ENCODE measurements at places on chromosomes 4 and X. TPM values are rescaled to one million over a fixed set of nuclear protein-coding genes. Genes with fewer than 3 reads are reported as not detected.

UGT8 gene
- 0.13 TPM for total RNA-seq

CYBB gene
- not detected for total RNA-seq

AREG gene
- total RNA-seq, result 95.8 TPM

ZXDA gene
- total RNA-seq, result 4.8 TPM

KLF8 gene
- total RNA-seq, result 2.2 TPM

DRP2 gene
- total RNA-seq, result 3.1 TPM

UGT2B10 gene
- not detected for total RNA-seq

DDX60 gene
- 7.5 TPM for total RNA-seq

PDCL2 gene
- total RNA-seq, result not detected

YY2 gene
- total RNA-seq, result 1.8 TPM

DNA sequence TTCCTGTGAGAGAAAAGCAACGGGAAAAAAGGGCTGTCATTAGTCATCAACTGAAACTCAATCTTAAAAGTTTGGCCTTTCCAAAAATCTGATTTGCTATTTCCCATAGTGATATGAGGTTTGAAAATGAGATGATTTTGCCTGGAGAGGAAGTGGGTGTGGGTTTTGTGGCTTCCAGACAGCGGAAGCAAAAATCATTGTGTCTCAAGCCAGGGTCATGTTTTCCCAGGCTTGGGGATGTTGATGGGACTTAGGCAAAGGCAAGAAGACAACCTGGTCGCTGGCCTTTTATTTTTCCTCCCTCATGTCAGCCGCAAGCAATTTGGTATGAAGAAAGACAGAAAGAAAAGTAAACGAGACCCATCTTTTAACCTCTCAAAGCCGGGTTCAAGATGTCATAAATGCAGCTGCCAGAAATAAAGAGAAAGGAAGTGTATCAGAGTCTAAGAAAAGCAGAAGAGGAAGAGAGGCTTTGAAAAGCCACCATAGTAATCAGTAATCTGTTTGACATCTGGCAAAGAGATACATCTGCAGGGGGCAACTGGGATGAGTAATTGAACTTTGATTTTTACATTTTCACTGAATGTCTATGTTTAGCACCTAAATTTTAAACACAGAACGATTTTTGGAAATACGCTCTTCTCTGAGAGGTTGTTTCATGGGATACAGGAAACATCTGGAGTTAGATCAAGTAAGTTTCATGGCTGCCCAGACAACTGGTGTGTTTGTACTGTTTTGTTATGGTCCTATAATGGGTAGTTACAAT is 521.6 kb upstream of the SLIT2 start:
- DNase-seq, result peak; percentile 77

DNA sequence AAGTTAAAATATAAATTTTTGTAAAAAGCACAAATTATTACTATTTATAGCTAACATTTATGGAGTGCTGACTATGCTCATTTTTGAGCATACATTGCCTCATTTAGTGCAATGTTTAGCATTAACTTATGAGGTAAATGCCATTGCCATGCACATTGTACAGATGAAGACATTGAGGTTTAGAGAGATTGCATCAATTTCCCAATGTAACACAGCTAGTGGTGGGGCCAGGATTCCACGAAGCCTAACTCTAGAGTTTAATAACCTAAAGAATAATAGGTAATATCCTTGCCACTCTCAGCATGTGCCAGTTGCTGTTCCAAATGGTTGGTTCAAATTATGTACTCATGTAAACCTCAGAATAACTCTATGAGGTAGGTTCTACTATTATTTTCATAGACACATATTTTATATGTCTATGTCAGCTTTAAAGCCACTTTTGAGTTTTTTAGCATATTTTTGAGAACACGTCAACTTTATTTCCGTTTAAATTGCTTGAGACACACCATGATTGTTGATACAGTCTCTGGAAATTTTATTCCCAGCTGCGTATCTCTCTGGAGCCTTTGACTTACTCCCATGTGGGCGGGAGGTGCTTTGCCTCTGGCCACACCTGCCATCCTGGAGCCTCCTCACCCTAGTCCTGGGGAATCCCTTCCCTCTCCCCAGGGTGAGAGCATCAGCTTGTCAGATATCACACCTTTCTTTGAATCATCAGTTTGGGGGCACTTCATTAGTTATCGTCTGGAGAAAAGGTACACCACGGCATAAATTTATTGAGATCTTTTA is 10.8 kb upstream of the ADH1A start:
- DNase-seq, result no peak

GRCh38 chr4:25713812-25714211 is 58.2 kb downstream of the SLC34A2 start:
- DNase-seq, result no peak

- DNase-seq, result no peak
These were observed 1.3 kb upstream of the INTU start for GRCh38 chr4:127631420-127631819.

DNA sequence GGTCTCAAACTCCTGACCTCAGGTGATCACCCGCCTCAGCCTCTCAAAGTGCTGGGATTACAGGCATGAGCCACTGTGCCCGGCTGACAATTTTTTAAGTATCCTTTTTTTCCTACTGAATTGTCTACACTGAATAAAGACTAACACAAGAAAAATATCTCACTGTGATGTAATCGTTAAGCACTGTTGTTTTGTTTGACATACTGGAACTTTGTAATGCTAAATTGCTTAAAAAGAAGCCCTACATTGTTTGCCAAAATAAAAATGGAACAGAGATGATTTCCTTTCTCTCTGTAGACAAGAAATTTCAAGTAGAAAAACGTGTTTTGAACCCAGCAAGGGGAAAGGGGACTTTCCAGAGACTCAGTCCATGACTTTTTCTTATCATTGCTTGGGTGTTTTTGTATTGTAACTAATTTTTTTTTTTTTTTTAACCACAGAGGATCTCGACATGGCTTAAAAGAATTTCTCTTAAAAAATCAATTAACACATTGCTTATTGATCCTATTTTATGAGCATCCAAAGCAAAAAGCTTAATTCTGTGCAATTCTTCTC is 74.9 kb downstream of the TMEM156 start:
- no peak for DNase-seq

DNA sequence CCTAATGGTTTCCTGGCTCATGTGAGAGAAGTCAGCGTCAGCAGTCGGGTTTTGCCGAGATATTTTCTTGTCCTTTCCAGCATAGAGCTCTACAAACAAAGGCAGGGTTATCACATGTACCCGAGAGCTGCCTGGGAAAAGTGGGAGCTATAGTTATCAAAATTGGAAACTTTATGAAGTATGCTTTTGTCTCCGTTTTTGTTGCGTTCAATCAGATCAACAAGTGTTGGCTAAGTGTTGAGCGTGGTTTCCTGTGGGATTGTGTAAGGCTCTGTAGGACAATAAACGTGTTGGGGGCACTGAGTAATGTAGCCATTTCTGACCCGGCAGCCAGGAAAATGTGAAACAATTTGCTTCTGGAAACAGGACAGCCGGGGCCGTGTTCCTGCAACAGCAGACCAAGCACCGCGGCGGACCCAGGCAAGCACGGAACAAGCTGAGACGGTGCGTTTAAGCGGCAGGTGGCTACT is at the start of gene BMX:
Gene BMX, plus strand, starts transcription at position 311 of the 470 bp plus-strand sequence. CDS start 7,547 bp downstream, outside the sequence.
- DNase-seq, result no peak

- no peak for DNase-seq
These were observed 723.2 kb downstream of the SMARCA1 start for GRCh38 chrX:128800138-128800537.

DNA sequence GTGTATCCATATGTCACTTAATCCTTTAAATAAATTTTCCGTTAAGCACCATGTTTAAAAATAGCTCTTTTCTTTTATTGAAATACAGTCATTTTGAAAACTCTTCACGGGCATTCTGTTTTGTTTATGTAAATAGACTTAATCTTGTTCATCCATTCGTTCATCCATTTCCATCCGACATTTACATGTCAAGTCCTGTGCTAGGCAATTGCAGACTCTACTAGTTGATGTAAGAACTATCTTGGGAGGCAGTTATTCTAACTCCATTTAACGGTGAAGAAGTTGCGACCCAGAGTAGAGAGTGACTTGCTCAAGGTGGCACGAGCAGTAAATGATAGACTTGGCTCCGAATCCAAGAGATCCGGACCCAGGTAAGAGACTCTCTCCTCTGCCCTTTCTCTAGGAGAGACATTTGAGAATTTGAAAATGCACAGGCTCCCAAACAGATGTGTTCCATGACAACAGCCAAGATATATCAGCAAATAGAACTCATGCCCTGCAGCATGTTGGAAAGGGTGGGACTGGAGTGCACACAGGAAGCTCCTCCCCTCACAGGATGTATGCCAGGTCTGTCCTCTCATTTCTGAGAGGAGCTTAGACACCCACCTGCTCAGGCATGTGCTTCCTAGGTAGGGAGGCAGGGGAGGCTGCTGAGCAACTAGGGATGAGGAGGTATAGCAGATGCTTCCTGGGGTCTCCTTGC is 64.5 kb downstream of the DRD5 start:
- DNase-seq, result no peak

DNA sequence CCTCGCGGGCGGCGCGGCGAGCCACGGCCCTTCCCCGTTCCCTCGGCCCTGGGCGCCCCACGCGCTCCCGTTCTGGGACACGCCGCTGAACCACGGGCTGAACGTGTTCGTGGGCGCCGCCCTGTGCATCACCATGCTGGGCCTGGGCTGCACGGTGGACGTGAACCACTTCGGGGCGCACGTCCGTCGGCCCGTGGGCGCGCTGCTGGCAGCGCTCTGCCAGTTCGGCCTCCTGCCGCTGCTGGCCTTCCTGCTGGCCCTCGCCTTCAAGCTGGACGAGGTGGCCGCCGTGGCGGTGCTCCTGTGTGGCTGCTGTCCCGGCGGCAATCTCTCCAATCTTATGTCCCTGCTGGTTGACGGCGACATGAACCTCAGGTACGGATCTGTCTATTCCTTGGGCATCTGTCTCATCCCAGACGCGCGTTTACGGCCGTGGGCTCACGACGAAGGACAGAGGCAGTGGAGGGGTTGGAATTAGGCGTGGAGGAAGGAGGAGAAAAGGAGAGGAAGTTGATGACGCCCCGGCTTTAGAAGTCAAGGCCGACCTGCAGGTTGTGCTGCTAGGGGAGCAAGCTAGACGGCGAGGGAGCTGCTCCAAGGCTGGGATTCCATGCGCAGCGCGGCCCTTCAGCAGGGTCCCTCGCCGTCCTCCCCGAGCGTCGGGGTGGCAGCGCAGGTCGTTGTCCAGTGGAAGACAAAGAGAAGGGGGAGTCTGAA is 792 bp downstream of the SLC10A4 start:
- no peak for DNase-seq

DNA sequence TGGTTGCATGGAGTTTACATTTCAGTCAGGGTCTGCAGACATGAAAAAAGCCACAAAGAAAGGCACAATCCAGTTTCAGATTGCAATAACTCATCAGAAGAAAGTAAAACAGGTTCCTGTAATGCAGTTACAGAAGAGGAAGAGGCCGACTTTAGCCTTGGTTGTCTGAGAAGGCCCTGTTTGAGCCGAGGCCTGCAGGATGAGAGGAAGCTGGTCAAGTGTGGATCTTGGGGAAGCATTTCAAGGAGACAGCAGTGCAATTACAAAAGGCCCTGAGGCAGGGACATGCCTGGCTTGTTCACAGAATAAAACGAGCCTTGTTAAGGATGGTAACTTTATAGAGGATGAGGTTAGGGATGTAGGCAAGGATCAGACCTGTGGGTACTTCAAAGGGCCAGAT is 62.4 kb downstream of the AFF2 start:
- no peak for DNase-seq

- no peak for DNase-seq
These were observed 77.2 kb downstream of the SH3KBP1 start for GRCh38 chrX:19810006-19810774.

DNA sequence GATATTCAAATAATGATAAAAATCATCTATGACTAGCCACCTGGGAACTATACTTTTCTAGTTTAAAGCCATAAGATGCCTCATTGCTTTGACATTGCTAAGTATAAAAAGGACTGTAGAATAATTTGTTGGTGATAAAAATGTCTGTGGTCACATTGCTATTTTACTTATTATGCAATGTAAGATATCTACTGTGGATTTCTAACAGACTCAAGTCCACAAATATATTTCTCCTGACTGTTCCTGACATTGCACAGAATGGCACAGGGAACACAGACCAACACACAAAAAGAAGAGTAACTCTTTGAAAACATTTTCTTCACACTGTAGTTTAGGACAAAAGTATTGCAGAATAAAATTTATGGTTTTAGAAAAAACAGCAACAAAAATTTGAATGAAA is 2.2 kb upstream of the TMPRSS11E start:
- peak; percentile 35 for DNase-seq

DNA sequence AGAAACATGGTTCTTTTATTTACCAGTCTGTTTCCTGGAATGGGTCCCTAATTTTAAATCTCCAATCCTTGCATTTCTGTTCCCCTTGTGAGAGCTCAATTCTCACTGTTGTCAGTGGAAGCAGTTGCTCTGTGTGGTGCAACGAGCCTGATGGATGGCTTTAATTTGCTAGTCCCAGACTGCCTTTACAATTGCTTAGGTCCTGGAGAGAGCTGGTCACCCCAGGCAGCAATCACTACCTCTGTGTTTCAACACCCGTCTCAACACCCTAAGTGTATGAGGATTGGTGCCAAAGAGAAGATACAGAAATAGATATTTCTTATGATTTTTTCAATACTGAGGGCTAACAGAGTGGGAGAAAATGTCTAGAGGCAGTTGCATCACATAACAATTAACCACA is 873.8 kb downstream of the GLUD2 start:
- no peak for DNase-seq

GRCh38 chr4:7763788-7764187 is 175.9 kb downstream of the AFAP1 start:
- DNase-seq, result peak; percentile 30

DNA sequence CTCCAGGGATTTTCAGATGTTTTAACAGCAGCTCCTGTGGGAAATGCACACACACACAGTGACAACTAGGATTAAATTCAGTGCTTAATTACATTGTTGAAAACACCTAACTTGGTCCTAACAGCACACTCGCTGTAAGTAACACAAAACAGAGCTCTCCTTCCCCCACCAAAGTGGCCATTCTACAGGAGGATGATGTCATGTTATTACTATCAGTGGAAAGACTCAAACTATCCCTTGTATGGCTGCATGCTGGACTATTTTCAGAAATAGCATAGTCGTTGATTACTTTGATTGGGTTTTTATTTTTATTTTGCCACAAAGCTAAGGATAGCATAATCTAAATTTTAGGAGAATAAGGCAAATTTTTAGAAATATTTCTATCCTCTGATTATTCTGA is 406.3 kb downstream of the SPRY1 start:
- no peak for DNase-seq

DNA sequence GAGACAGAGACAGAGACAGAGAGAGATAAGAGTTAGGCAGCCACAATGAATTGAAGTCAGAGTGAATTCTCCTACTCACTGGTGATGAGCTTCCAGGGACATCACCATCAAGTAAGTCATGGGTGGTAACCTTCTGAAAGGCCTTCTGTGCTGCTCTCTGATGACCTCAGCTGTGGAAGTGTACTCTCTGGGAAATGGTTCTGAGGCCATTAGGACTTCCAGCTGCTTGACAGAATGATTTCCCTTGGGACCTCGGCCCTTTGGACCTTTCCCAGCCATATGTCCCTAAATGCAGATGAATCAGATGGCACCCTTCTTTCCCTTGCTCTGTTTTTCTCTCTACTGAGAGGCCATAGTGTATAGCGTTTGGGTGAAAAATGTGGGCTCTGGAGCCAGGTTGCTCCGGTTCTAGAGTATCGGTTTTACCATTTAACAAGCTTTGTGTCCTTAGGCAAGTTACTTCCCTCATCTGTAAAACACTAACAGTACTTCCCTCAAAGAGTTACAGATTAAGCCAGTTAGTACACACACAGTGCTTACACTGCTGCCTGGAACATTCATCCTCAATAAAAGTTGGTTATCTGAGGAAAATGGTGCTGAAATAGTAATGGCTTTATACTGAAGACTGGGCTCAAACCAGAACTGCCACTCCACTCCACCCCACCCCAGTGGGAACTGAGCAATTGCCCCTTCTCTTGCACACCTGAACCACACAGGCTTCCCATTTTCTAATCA is 7.6 kb downstream of the SEPTIN11 start:
- DNase-seq, result peak; percentile 41

Data from LHCN-M2 (cell line).